Osteoblast (primary cell): ENCODE measurements at places on chromosomes 1 and 21. TPM values are rescaled to one million over a fixed set of nuclear protein-coding genes. Genes with fewer than 3 reads are reported as not detected.

The CHD5 gene
- total RNA-seq: under 0.01 TPM in 1 of 2 replicates, not detected in the other

The STUM gene
- total RNA-seq: under 0.01 TPM in 1 of 2 replicates, not detected in the other

The HCN3 gene
- total RNA-seq: 2.5 and 2.9 TPM in 2 replicates

The MECR gene
- 23.5 and 25.6 TPM in 2 replicates for total RNA-seq

GRCh38 chr1:219907772-219908070 is 20.6 kb downstream of the SLC30A10 start:
- no peak for DNase-seq

GRCh38 chr1:172818841-172819527 is 160.1 kb downstream of the FASLG start:
- DNase-seq: no peak

GRCh38 chr21:16969636-16970035 is 543.2 kb upstream of the CXADR start:
- no peak for DNase-seq

DNA sequence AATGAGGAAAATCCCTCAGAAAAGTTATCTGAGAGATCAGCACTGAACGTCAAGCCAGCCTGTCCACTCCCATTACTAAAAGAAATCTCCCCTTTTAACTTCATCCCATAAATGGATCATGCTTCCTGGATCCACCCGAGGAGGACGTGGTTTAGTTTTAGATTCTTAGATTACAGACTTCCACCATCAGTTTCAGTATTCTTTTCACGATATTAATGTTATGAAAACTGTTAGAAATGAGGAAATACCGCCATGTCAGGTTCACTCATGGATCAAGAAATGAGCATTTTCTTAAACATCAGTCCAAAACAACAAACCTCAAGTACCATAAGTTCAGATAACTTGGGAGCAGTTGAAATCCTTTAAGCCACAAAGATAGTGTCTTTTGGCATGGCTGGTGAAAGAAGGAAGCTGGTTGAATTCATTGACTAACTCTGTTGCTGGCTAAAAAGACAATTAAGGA is 49.8 kb downstream of the NFIA start:
- no peak for DNase-seq

- DNase-seq: no peak
Observed at GRCh38 chr21:44778094-44778493, 23.5 kb downstream of the UBE2G2 start.
